ENCODE measurements at places on chromosomes 2 and 18.

DNA sequence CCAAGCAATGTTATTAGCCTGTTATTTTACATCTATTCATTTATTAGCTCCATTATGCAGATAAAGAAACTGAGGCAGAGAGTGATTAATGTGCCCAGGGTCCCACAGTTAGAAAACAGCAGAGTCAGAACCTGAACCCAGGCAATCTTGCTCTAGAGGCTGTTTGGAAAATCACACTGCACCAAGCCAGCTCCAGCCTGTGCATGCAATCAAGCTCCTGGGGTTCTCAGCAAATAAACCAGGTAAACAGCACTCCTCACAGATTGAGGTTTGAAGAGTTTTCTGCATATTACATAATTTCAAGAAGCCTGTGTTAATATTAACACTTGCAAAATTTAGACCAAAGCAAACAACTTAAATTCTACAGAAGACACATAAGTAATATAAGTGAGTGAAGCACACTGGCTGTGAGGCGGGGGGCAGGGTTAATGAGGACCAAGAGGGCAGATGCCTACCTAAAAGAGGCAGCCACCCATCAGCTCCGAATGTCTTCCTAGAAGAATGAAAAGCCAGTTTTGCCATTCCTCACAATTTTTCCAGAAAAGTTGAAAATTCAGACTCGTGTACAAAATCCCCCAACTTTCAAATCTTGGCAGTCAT is 35.4 kb downstream of the CACNB4 start:
- no peak for DNase-seq

GRCh38 chr2:42812899-42813479 is 20.6 kb upstream of the HAAO start:
- DNase-seq: no peak

DNA sequence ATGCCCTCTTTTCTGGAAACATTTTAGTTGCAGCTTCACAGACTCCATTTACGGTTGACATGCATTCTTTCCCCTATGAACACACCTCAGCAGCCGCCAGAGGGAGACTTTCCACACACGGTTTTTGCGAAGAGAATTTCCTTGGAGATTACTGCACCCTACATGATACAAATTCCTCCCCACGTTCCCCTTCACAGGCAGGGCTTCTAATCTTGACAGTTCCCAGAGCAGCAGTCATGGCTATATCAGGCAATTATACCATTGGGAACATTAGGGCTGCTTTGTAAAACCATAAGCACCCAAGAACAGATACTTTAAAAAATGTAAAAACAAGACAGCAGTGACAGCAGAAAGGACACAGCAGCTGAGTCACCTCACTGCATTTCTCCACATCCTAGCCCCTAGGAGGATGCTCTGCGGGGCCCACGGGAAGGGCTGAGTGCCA is 253.8 kb downstream of the TGIF1 start:
- peak; percentile 13 for DNase-seq

DNA sequence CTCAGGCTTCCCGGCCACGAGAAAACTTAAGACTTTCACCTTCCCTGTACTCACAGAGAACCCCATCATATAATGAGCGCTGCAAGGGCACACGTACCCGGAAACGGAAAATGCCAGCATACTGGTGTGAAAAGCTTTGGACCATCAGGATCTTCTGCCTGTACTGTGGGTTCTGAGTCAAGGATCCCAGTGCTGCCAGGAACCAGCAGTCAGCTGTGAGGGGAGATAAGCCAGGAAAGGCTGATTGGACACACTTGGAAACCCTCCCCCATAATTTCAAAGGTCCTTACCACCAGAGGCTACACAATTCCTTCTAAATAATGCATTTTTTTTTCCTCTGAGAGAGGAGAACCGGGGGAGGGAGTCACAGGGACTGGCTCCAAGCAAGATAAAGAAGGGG is 31.4 kb downstream of the CAPN13 start:
- no peak for DNase-seq

- no peak for DNase-seq
These were observed 565.6 kb downstream of the TMEM182 start for GRCh38 chr2:103327386-103327785.

GRCh38 chr2:57160976-57161375 is 885.6 kb upstream of the VRK2 start:
- no peak for DNase-seq

- no peak for DNase-seq
These were observed 122.9 kb downstream of the DDX1 start for GRCh38 chr2:15714609-15715008.

- DNase-seq: no peak
These were observed 239.3 kb downstream of the IRS1 start for GRCh38 chr2:226560325-226560724.

GRCh38 chr2:140108706-140109475 is 1328.7 kb upstream of the NXPH2 start:
- DNase-seq: no peak

DNA sequence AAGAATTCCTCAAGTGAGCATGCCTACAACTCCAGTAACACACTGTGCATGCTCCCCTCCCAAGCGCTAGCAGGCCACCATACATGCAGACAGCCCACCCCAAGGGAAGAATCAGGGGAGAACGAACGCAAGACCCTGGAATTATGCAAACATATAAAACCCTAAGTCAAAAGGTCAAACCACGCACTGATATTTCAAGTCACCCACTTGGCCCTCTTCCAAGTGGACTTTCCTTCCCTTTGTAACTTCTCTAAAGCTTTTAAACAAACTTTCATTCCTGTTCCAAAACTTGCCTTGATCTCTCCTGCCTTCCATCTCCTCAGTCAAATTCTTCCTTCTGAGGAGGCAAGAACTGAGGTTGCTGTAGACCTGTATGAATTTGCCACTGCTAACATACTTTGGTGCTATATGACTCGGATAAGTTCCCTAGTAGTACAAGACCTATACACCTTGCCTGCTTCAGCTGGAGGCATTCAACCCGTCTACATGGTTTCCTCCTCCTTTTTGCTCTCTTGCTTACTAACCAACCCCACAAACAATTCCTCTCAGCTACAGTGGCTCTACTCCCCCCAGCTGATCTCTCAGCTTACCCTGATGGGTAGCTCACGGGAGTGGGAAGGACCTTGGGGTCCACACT is 11.1 kb upstream of the RPIA start:
- no peak for DNase-seq

GRCh38 chr2:188414411-188414810 is 122.7 kb downstream of the GULP1 start:
- no peak for DNase-seq

DNA sequence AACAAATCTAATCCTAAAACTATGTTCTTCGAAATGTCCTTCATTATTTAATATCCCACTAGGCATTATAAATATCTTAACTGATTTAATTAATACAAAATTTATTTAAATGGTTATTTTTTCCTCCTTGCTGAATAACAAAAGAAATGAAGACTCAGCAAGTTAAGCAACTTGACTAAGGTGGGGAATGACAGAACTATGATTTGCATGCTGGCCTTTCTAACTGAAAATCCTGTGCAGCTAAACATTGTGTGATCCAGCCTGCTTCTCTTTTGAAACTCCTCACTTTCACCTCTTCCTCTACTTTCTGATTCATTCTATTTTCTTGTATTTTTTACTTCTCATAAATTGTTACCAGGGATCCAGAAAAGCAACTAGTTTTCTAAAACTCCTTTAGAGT is 132.0 kb downstream of the CALCRL start:
- DNase-seq: no peak

GRCh38 chr2:21003572-21004180 is 40.2 kb downstream of the APOB start:
- no peak for DNase-seq

DNA sequence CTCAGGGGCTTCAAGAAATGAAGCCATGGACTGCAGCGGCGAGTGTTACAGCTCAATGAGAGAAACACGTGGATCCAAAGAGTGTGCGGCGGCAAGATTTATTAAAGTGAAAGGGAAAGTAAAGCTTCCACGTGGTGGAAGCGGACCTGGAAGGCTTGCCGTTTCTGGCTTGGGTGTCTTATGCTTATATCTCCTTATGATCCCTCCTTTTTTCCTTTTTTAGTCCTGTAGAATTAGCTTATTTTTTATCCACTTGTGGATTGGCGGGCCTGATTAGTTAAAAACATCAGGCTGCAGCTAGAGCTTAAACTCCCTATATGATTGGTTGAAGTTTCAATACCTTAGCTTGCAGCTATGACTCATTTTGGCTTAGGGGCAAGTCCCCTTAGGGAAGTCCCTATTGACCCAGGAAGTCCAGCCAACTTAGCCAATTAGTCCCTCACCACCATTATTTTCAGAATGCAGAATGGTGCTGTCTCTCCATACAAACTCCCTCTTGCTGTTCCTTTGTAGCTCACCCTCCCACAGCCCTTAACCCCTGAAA is 11.6 kb upstream of the HNMT start:
- no peak for DNase-seq

DNA sequence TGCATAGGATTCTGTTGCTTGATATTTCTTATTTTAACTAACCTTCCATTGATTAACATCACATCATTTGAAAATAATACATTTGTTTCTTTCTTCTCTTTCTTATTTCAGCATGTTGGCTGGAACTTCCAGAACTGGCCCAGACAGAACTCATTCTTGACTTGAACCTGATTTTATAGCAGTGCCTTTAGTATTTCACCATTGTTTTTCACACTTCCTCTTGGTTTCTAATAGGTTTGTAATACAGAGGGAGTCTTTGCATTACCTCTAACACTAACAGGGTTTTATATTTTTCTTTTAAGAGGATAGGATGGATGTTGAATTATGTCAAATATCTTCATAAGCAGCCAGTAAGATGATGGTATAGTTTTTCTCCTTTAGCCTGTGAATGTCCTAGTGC is 39.2 kb downstream of the SEMA4F start:
- no peak for DNase-seq

GRCh38 chr2:6986301-6986911 is 69.2 kb downstream of the RNF144A start:
- no peak for DNase-seq

DNA sequence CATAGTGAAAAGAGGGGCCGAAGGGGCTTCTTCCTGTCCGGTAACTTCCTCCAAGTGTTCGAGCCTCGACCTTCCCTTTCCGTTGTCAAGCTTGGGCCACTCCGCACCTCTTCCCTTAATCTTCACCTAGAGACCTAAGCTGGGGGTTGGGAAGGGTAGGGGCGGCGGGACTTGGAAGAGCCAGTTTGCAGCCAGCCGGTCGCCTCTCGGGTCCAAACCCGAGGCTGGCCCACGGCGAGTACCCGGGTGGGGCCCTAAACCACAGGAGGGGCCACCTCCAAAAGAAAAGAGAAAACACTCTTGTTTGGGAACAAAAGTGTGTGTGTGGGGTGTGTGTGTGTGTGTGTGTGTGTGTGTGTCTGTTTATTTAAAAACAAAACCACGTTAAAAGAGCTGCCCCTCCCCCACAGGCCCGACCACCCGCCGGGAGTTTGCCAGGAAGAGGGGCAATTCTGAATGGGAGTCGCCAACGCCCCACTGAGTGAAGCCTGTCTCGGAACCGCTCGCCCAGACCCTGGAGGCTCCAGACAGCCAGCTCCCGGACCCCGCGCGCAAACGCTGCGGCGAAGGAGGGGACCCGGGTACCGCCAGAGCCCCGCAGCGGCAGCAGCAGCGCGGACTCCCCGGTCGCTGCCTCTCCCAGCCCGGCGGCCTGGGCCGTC is 488 bp upstream of the RHOB start:
- DNase-seq: no peak

DNA sequence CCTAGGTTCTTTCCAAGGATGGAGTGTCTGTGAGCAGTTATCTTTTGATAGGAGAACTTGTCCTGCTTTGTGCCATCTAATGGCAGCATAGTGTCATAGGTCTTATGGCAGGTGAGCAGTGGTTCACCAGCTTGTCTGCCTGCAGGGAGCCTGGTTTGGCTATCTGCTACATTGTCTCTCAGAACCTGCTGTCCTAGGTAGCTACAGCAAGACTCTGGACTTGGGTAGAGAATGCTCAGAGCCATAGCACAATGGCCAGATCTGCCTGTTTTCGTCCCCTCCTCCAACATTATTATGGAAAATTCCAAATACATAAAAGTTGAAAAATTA is 28.3 kb downstream of the AGFG1 start:
- no peak for DNase-seq

DNA sequence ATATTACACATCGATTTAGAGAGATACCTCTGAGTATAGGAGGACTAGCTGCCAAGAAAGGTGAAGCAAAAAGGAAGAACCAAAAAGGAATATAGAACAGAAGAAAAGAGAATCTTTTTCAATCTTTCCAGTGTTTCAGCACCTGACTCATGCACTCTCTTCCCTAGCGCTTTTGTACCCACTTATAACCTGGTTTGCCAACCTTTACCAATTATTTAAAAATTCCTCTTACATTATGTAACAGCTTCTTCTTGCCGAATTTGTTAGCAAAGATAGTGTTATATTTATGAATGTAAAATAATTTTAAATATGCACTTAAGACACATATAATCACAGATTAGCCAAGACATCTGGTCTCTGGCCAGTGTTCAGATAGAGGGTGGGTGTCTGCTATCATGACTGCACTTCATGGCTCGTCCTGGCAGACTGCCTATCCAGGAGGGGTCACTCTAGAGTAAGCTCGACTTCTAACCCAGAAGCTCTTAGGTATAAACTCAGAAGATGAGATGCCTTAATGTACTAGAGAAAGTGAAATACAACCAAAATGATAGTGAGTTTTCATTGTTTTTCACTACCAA is 122.9 kb downstream of the ATAD2B start:
- no peak for DNase-seq

DNA sequence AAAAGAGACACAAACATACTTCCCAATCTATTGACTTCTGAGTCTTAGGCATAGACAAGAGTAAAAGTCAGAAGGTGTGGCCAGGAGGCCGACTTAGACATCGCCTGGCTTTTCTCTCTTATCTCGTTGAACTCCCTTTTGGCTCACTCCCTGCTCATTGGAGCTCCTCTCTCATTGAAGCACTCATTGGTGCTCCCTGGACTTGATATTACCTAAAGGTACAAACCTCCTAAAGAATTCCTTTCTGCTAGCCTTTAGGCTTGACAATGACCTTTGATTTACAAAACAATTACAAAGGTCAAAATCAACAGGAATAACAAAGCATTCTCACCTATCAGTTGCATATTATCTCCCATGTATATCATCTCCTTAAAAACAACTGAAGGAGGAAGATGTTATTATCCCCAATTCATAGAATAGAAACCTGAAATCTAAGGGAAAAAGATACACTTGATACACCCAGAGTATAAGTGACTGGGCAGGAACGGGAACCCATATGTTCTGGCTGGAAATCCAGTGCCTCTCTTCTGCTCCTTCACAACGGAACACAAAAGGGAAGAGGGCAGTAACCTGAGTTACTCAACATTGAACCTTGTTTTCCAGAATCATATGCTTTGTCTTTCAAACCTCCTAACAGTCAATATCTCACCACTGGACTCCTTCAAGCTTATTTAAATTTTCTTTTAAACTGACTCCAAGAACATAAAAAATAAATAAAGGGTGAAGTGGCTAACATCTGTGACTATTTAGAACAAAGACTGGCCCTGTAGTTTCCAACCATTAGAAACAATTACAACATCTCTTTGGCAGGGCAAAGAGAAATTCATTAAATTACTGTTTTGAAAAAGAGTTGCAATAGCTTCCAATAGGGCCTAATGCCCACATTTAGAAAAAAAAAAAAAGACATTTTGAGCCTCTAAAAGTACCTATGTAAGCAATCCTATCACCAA is 1247.9 kb downstream of the LRP1B start:
- no peak for DNase-seq

- no peak for DNase-seq
These were observed 48.1 kb downstream of the WDR33 start for GRCh38 chr2:127762846-127763245.

Data from GM04503 (cell line).